ENCODE measurements at places on chromosomes 3 and 15.

DNA sequence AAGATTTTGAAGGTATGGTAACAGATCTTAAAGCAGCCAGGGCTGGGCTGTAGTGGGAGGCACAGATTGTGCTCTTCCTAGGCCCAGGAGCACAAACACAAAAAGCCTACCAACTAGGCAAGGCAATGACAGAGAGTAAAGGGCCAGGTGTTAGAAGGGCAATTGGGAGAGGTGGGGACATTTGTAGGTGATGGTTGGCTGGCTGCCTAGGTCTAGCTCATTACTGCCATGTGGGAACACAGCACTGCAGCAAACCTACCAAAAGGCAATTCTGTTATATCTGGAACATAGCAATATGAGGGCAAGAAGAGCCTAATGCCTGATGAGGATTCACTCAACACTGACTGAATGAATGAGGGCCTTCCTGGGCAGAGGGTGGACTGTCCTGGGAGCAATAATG, 30.4 kb downstream of the ARHGEF3 start:
- DNase-seq, result no peak

DNA sequence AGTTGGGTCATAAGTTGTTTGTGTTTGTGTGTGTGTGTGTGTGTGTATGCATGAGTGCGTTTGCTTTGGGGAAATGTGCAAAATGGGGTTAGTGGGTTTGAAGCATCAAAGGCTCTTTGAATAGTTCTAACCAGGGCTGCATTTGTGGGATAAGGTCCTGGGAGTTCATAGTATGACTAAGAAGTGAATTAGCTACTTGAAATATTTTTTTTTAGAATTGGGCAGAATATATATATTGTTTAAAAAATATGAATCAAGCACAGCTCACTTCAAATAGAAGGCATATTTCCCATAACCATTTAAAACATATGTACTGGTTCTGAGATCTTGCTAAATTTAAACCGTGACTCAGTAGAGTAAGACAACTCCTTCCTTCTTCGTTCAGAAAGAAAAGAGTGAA, 43.1 kb downstream of the IGF2BP2 start:
- peak; percentile 77 for DNase-seq

- DNase-seq, result no peak
These were observed 38.5 kb upstream of the TNFAIP8L3 start for GRCh38 chr15:51133140-51133765.

- DNase-seq, result peak; percentile 97
These were observed 648.7 kb upstream of the CCDC54 start for GRCh38 chr3:106728315-106729098.

DNA sequence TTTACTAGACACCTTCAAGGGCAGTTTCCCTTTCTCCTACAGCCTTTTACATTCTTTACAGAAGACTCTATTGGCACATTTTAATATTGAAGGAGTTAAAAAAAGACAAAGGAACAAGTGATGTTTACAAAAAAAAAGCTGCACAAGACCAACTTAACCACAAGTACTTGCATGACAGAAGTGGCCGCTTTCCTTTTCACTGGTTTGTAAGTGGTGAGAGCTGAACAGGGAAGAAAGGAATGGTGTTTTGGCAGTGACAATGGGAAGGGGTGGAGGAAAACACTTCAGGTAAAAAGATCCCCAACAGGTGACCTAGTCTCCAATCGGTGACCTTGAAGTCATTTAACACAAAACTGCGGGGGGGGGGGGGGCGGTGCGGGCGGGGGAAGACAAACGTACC, 1.1 kb downstream of the WDR72 start:
- no peak for DNase-seq

- peak; percentile 23 for DNase-seq
These were observed 2.0 kb downstream of the BHLHE40 start for GRCh38 chr3:4981294-4981664.

GRCh38 chr3:38205472-38205805, 40.1 kb downstream of the OXSR1 start:
- DNase-seq, result no peak

GRCh38 chr15:63870487-63871209, 36.9 kb upstream of the HERC1 start:
- DNase-seq, result peak; percentile 74

DNA sequence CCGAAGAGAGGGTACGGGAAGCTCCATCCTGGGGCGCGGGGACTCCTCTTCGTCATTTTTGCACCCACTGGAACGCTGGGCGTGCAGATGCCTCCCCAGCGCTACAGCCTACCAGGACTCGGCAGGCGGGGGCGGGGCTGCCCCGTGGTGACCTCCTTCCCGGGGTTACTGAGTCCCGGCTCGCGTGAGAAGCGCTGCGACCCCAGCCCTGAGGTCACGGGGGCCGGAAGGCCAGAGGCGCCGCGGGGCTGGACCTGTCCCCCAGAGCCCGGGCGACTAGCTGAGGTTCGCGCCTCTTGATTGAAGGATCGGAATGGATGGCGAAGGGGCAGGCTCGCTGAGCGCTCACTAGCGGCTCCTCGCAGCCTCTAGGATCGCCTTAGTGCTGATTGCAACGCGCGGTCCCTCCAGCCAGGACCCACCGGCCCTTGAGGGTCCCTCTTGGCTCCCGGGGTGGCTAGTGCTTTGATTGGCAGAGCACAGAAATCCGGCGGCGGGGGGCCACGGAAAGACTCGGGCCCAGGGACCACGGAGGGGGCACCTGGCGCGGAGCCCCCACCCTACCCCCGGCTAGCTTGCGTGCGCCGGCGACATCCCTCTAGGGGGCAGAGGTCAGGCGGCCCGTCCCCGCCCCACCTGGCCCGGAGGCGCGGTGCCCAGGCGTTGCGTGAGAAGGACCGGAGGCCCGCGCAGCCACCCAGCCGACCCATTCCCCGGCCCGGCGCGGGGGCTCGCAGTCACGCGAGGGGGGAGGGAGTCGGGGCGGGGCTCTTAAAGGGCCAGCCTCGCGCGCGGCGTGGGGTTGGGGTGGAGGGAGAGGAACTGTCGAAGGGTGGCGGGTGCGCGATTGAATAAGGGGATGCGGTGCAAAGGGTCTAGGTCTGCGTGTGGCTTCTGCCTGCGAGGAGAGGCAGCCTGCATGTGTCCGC, 781 bp upstream of the CYP1A1 start:
- peak; percentile 41 for DNase-seq

- no peak for DNase-seq
These were observed 9.5 kb upstream of the PRKCD start for GRCh38 chr3:53151465-53151864.

DNA sequence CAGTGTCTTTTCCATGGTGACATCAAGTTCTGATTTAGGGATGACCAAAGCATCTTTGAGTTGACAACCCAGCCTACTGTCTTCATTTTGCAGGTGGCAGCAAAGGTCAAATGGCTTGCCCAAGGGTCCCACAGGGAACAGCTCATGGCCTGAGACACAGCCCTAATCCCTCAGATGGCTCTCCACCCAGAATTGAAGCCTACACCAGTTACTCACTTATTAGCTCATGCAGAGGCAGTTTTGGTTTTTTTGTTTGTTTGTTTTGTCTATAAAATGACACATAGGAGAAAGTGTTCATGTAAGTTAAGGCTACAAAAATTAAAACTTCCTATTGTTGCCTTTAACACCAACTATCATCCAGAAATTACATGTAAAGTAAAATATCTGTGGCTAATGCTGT, 167.9 kb downstream of the OSBPL10 start:
- DNase-seq, result no peak

DNA sequence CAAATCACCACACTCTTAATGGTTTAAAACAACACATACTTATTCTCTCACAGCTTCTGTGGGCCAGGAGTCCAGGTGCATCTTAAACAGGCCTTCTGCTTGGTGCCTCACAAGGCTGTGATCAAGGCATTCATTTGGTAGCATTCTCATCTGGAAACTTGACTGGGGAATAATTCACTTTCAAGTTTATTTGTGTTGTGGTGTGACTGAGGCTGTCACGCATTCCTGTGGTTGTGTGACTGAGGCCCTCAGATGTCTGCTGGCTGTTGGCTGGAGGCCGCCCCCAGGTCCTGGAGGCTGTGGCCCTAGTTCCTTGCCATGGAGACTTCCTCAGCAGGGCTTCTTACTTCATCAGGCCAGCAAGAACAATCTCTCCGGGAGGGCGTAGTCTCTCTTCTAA, 16.9 kb upstream of the FAM3D start:
- DNase-seq, result peak; percentile 83

- DNase-seq, result no peak
These were observed 2.9 kb upstream of the EPHA3 start for GRCh38 chr3:89104499-89104898.

All from EL (cell line).